ENCODE measurements at places on chromosomes 1 and 21.

DNA sequence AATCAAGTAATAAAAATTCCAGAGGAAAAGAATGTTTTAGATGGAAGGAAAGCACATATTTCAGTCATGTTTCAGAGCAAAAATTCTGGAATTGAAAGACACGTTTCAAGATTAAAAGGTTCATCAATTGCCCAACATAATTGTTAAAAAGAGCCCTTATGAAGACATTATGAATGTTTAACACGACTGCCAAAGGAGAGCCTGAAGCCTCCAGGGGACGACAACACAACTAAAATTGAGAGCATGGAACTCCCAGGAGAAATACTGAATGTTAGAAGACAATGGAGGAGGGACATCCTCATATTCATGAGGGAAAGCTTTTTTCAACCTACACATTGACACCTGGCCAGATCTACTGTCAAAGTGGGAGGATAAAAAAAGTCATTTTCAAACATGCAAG lies 16.0 kb downstream of the OR2T11 start:
- no peak for DNase-seq

DNA sequence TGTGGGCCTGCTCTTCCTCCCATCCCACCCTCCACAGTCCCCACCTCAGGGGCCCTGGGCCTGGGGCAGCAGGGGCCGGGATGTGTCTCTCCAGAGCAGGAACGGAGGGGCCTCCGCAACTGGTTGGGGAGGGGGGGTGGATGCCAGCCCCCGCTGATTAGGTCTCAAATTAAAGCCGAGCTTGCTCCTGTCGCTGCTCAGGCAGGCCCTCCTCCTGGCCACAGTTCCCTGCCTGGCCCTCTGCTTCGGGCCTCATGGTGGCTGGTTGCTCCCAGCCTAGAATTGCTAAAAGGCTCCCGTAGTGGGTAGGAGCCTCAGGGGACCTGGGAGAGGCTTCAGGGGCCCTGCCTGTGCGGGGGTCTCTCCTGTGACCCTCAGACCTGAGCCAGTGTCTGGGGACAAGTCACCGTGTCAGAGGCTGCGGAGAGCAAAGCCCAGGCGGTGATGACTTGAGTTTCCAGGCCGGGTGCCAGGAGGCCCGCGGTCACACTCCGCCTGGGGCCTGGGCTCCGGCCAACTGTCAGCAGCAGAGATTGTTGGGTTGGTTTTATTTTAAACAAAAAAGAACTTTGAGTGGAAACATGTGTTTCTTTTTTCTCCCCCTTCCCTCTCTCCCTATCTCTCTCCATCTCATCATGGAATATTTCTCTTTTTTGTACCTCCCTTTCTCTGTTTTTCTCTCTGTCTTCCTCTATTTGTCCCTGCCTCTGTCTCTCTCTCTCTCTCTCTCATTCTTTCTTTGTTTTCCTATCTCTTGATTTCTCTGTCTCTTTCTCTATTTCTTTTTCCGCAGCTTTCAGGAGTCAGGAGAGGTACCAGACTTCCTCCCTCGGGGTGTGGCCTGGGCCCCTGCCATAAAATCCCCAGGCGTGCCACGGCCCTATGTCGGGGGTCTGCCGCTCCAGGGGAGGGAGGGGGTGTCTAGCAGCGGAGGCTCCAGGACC lies 20.0 kb upstream of the EPHA2 start:
- peak; percentile 33 for DNase-seq

DNA sequence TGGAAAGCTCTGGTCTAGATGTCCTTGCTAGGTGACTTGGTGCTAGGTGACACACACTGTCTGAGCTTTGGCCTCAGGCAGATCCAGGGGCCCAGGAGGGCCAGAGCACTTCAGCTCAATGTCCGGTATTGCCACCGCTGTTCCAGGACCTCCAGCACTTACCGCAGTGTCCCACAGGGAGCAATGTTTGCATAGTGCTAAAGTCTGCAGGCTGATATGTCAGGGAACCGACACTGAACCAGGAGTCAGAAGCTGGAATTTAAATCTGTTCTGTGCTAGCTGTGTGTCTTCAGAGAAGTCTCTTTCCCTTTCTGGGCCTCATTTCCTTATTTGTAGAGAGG lies 19.3 kb downstream of the DHCR24 start:
- DNase-seq: no peak

- no peak for DNase-seq
Observed at GRCh38 chr1:106957795-106958194, 98.7 kb upstream of the PRMT6 start.

GRCh38 chr21:23014021-23014420 lies 2015.8 kb downstream of the NCAM2 start:
- no peak for DNase-seq

DNA sequence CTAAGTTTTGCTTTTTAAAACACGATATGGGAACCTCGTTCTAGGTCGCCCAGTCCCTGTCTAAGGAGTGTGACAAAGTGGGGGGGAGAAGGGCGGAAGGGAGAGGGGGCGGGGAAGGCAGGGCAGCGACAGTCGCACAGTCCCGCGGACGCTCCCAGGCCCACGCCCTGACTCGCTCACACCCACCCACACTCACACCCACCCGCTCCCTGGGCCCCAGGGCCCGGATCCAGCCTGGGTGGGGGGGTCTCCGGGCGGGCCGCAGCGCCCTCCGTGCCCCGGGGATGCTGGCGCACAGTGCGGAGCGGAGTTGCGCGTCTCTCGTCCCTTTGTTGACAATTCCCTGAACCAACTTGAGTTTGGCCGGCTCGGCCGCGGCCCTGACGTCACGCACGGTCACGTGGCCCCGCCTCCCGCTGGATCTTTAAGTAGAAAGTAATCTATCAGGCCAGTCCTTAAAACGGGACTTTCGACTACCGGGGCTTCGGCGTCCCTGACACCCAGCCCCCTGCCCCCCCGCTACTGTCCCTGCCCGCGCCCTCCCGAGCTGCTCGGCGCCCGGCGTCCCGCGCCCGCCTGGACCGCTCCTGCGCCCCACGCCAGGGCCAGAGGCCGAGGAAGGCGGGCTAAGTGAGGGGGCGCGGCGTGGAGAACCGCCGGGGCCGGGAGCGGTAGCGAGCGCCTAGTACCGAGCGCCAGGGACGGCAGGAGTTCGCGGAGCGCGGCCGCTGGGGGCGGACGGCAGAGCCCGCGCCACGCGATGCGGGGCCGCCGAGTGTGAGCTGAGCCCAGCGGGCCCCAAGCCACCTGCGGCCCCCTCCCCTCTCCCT lies at the start of gene FOXD3:
Gene FOXD3 (plus strand): TSS at position 454 of the 830 bp plus-strand sequence. CDS start 492 bp downstream, outside the sequence.
- no peak for DNase-seq

DNA sequence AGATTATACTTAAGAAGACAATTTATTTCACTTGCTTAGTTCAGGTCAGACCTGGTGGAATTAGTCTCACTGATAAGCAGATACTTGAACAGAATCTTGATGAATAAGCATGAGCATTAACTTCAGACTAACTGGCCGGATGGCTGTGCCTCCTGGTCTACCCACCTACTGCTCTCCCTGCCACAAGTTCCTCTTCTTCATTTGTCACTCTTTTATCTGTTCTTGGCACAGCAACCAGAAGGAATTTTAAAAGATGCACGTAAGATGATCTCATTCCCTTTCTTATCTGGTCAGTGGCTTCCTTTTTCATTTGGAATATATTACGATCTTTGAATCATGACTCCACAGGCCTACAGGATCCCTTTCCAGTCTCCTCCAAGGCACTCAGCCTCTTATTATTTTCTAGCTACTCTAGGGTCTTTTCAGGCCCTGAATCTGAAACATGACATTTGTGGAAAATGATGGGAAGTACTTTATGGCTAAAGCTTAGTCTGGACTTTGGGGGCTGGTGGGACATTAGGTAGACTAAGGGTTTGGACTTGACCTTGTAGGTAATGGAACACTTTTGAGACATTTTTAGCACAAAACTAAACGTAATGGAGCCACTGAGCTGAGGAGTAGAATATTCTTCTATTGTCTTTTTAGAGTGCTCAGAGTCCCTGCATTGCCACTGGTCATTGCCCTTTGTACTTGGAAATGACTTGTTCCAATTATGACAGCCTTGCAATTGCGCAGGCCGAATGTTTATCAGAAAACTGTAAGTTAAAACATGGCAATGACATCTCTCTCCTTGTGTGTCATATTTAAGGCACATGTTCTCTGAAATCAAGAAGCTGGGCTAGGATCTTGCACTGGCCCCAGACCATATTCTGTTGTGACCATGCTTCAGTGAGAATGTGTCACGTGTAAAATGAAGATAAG lies 16.0 kb downstream of the ST6GALNAC3 start:
- DNase-seq: no peak

Data from nucleus accumbens (tissue), 56 donors.